ENCODE measurements at places on chromosomes 2 and 18.

- no peak for DNase-seq
Measured at GRCh38 chr18:9333441-9334328, 888 bp upstream of the TWSG1 start.

DNA sequence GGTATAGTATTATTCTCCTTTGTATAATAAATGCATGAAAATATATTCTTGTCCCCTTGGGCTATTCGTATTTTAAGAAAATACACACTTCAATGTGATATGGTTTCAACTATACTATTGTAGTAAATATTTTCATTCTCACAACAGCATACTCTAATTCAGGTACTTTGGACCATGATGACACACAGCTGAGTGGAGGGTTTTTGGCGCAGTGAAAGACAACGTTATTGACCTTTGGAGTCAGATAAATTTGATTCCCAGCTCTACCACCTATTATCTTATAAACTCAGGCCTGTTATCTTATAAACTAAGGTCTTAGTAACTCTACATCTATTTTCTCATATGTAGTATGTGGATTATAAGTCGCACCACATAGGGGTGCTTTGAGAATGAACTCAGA is 895.9 kb upstream of the DDX18 start:
- DNase-seq = no peak

DNA sequence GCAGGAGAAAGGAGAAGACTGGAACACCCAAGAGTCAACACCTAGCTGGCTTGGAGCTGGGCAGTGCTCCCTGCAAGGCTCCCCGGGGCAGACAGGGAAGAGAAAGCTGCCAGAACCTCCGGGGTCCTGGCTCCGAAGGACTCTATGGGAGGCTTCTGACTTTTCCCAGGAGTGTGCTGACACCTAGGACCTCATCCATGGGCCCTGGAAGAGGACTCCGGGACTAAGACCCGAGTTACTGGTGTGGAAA is 37.8 kb upstream of the ATP6V1B1 start:
- DNase-seq = no peak

GRCh38 chr2:241141214-241141770 is 8.0 kb downstream of the PASK start:
- no peak for DNase-seq

DNA sequence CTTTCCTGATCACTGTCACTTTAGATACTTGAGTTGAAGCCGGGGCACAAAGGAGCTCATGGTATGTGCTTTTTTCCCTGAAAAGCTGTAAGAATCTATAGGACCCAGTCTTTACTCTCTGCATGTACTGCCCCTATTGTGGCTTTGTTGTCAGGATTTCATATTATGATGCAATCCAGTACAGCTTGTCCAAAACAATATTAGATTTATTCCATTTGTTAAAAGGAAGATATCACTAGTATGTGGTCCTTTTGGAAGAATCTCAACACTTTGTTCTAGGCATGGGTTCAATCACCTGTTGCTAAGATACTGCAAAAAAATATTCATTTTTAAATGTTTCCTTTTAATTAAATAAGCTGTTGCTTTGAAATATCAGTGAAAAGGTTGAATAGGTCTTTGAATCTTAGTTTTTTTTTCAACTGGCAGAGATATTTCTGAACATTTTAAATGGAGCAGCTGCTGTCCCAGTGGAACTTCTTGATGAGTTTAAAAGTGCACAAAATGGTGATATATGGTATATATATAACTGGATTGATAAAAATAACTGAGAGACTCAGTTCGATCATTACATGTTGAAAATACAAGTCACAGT is 256.6 kb upstream of the NT5C1B start:
- DNase-seq = no peak

DNA sequence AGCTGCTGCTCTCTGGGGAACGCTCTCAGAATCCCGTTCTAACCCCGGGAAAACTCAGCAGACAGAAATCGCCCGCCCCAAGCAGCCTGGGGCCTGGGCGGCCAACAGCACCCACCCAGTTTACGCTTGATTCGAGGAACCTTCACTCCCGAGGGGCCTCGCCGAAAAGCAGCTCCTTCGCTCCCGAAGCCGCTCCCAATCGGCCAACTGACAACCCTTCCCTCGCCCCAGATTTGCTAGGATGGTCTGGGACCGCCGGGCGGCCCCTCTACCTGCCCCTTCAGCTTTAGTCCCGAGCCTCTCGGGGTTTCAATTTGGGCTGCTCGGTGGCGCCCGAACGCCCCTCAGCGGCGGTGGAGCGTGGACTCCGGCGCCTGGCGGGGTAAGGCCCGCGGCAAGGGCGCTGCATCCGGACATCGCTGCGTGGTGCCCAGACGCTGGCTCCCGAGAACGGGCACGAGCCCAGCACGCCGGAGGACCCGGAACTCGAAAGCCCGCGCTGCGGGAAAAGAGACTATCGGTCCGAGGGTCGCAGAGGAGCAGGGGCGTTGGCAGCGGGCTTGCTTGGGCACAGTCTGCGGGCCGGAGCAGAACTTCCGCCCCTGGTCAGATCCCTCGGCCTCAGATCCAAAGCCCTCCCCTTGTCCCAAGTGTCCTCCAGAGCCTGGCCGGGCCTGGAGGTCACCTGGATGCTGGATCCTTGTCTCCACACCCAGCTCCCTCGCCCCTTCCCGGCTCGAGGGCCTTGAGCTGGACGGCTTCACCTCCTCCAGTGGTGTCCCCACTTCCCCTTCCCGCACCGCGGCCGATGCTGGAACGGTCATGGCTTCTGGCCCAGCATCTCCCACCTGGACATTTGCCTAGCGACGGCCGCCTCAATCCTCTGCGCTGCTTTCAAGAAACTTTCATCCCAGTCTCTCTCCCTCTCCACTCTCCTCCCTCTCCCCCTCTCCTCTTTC is 3.0 kb upstream of the OTX1 start:
- no peak for DNase-seq

DNA sequence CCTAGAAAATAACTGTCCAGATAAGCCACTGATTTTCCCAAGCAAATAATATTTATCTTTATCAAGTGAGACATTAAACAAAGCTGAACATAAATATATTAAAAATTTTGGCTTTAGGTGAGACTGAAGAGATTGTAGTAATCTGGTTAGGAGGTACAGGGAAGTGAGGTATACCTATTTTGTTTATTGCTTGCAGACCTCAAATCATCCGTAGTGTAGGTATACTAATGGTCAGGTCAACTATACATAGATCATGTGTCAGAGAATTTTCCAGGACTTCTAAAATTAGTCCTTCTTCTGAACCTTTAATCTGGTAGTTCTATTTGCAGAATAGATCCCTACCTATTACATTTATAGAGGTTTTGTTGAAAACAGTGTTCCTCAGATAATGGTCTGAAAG is 41.5 kb downstream of the SP140 start:
- no peak for DNase-seq

DNA sequence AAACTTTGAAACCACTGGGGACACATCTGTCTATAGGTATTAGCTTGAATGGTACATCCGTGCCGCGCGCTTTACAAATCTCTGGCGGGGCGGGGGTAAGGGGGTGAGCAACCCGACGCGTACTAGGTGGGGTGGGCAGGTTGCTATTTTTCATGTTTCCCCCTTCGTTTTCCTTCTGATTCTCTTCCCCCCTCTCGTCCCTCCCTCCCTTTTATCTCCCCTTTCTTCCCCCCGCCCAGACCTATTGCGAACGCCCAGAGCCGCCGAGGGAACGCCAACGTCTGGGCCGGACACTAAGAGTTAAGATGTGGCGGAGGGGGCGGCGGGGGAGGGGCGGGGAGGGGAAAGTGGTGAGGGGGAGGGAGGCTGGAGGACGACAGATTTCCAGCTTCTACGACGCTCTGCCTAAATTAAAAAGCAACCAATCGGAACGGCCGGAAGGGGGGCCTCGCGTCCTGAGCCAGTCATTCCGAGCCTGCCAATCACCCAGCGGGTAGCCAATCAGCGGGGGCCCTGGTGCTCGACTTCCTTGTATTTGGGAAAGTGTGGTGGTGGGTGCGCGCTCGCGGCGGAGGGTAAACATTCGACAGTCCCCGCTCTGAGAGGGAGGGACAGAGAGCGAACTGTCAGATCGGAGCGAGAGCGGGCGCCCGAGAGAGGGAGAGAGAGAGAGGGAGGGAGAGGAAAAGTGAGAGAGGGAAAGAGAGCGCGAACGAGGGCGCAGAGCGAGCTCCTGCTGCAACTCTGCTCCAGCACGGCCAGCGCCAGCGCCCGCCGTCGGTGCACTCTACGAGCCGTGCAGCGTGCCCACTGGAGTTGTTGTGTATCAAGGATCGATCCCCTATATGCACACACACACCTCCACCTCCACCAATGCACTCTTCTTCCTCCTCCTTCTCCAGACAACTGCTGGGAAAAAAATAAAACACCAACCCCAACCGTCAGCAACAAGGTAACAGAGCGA is at the start of gene POU3F3:
Gene POU3F3, plus strand, starts transcription at position 582 of the 964 bp plus-strand sequence. CDS start 1,396 bp downstream, outside the sequence.
- peak; percentile 90 for DNase-seq

- DNase-seq = no peak
Measured at GRCh38 chr2:45825001-45825651, 173.7 kb downstream of the PRKCE start.

GRCh38 chr2:115569547-115569946 is 1127.1 kb downstream of the DPP10 start:
- DNase-seq = no peak

DNA sequence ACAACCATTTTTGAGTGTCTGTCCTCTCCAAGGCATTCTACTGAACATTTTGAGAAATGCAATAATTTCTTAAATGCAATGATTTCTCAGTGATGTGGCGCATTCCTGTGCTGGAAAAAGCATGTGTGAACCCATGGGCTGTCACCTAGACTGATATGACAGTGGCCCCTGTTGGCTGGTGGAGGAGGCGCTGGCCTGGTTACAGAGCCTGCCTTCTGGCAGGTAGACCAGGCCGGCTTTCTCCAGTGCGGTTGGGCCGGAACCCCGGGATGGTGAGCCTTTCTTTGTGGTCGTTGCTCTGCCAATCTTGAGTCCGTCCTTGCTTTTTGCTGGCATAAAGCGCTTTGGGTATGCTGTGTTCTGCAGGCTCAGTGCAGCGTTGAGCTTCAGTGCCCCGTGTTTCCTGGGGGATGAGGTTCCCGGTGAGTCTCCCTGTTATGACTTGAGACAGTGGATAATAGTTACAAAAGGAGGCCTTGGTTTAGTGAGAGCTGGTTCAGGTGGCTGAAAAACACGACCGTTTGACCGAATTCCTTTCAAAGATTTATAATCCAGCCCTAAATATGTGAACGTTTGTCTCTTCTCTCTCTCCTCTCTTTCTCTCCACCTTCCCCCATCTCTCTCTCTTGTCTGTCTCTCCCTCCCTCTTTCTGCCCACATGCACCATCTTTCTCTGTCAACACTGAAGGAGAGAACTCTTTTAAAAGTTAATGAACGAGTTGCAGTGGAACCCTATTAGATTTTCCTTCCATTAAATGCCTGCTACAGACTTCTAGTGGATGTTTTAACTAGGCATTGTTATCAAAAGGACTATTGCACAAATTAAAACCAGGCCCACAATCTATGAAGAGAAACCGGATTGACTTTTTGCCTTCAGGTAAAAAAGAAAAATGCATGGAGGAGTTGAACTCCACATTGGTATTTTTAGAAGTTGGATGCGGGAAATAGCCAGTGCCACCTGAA is 34.0 kb downstream of the TSHZ1 start:
- no peak for DNase-seq

All from fibroblast of skin of back (primary cell).